ENCODE measurements at places on chromosomes 1 and 21. TPM values are rescaled to one million over a fixed set of nuclear protein-coding genes. Genes with fewer than 3 reads are reported as not detected.

The WNT2B gene
- 2.6 TPM for total RNA-seq

The FMOD gene
- total RNA-seq: 0.86 TPM

The LCK gene
- 0.43 TPM for total RNA-seq

The CFH gene
- 28.3 TPM for total RNA-seq

The ARHGEF10L gene
- 18.7 TPM for total RNA-seq

The FGR gene
- total RNA-seq: not detected

The IGSF21 gene
- not detected for total RNA-seq

The RPTN gene
- total RNA-seq: not detected

The ENAH gene
- 135 TPM for total RNA-seq

The LAD1 gene
- total RNA-seq: not detected

The TMOD4 gene
- not detected for total RNA-seq

The DAB1 gene
- total RNA-seq: not detected

The VANGL1 gene
- 10.8 TPM for total RNA-seq

The IL12RB2 gene
- total RNA-seq: not detected

The CSF1 gene
- total RNA-seq: 64.8 TPM

The GLUL gene
- total RNA-seq: 350 TPM

The MYOM3 gene
- under 0.01 TPM for total RNA-seq

The COL11A1 gene
- total RNA-seq: 19.6 TPM

The RBM11 gene
- total RNA-seq: 0.32 TPM

The SEMA6C gene
- total RNA-seq: 0.86 TPM

The S100A3 gene
- 20.3 TPM for total RNA-seq

The RNF223 gene
- not detected for total RNA-seq
